Spinal cord (tissue), 10 donors: ENCODE measurements at places on chromosomes 7 and 10. TPM values are rescaled to one million over a fixed set of nuclear protein-coding genes. Genes with fewer than 3 reads are reported as not detected.

- no peak overlapping the region for H3K27ac ChIP-seq
- no peaks in the 10 kb centered on the region for H3K36me3 ChIP-seq
- no peak overlapping the region for H3K4me3 ChIP-seq
- no peaks in the 10 kb centered on the region for H3K27me3 ChIP-seq
- no peak for DNase-seq
Observed at GRCh38 chr7:24319209-24319608, 35.2 kb downstream of the NPY start.

DNA sequence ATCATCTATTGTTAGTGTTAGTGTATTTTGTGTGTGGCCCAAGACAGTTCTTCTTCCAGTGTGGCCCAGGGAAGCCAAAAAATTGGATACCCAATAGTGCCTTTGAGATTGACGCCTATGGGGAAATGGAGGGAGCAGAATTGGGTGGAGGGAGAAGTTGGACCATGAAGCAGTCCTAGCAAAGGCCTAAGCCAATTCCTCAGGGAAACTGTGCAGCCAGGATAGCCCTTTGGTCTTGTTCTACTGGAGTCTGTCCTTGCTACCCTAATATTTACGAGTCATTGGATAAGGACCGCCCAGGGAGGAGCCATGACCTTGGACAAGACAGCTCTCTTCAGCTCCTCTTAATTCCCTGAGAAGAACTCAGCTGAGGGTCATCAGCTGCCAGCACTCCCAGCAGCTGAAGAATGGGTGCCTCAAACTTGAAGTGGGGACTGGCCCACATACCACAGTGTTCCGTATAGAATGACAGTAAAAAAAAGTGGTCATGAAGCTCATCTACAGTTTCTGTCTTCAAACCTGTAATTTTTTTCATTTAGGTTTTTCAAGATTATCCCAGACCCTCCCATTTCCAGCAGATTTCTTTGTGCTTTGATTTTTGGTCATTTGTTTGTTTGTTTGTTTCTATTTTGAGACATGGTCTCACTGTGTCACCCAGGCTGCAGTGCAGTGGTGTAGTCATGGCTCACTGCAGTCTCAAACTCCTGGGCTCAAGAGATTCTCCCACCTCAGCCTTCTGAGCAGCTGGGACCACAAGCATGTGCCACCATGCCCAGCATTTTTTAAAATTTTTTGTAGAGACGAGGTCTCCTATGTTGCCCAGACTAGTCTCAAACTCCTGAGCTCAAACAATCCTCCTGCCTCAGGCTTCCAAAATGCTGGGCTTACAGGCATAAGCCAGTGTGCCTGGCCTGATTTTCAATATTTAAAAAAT is 81.2 kb downstream of the C1GALT1 start:
- no peak overlapping the region for H3K27ac ChIP-seq
- no peaks in the 10 kb centered on the region for H3K36me3 ChIP-seq
- H3K4me3 ChIP-seq: no peak overlapping the region
- no peaks in the 10 kb centered on the region for H3K27me3 ChIP-seq
- H3K4me1 ChIP-seq: no peaks in the 10 kb centered on the region

Gene EPDR1
- 26.2 TPM for total RNA-seq

DNA sequence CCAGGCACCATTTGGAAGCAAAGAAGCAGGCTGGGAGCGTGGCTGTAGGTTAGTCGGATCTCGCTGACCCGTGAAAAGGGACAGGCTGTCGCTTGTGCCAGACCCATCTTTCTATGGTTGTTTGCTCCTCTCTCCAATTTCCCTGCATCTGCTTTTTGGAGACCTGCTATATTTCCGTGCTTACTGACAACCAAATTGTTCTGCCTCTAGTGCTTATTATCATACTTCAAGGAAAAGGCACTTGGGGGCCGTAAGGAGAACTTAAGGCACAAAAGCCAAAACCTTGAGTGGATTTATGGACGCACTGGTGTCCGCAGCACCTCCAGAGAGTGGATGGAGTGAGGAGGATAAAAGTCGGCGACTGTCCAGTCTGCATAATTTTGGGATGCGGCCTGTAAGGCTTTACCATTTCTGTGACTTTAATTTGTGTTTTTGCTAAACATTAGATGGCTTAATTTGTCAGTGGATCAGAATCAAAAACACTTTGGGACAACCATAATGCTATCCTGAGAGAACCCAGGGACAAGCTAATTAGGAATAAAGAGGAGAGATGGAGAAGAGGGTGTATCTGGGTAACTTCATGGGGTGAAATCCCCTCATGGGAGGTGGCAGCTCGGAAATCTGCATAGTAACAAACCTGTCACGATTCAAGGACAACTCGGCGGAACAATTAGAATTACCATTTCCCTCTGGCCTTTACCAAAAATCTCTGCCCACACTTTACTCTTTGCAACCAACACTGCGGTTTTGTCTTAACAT is 206.7 kb downstream of the HDAC9 start:
- no peaks in the 10 kb centered on the region for H3K27me3 ChIP-seq
- no peak overlapping the region for H3K27ac ChIP-seq
- DNase-seq: no peak
- no peaks in the 10 kb centered on the region for H3K4me1 ChIP-seq
- H3K4me3 ChIP-seq: no peak overlapping the region

DNA sequence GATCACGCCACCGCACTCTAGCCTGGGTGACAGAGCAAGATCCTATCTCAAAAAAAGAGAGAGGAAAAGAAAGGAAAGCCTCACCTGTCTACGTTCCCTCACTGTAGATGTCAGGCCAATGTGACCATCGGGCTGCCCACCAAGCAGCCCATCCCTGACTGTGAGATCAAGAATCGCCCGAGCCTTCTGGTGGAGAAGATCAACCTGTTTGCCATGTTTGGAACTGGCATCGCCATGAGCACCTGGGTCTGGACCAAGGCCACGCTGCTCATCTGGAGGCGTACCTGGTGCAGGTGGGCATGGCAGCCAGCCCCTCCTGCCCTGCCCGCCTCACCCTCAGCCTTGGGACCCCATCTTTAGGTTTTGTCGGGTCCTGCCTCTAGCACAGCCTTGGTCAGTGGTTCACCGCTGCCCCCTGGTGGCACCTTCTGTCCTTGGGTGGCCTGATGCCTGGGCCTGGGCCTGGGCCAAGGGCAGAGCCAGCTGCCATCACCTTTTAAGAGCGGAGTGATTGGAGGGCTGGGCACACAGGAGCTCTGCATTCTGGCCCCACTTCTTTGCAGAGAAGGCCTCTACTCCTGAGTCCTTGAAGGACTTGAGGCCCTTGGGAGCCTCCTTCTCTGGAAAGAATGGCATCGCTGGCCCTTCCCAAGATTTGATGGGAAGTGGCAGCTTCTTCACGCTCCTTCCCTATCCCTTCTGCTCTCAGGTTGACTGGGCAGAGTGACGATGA is 14.4 kb upstream of the AHCYL2 start:
- H3K27ac ChIP-seq: no peak overlapping the region
- H3K4me3 ChIP-seq: no peak overlapping the region
- no peaks in the 10 kb centered on the region for H3K27me3 ChIP-seq
- H3K4me1 ChIP-seq: peaks cover 13% of the 10 kb centered on the region
- peaks cover 61% of the 10 kb centered on the region for H3K36me3 ChIP-seq

- H3K4me1 ChIP-seq: peaks cover 11% of the 10 kb centered on the region
- peak overlapping the region; percentile 58 for H3K27ac ChIP-seq
- peak overlapping the region; percentile 4 for H3K4me3 ChIP-seq
- DNase-seq: peak; percentile 49
Observed at GRCh38 chr7:90625562-90625961, 29.4 kb downstream of the CDK14 start.

- H3K27ac ChIP-seq: no peak overlapping the region
- no peaks in the 10 kb centered on the region for H3K27me3 ChIP-seq
- H3K36me3 ChIP-seq: peaks cover 92% of the 10 kb centered on the region
Observed at GRCh38 chr10:132349766-132350165, 17.8 kb downstream of the LRRC27 start.

Gene PSD
- 39.6 TPM for total RNA-seq

Gene SLC29A4
- 7.7 TPM for total RNA-seq

Gene C7orf57
- total RNA-seq: 7.9 TPM

DNA sequence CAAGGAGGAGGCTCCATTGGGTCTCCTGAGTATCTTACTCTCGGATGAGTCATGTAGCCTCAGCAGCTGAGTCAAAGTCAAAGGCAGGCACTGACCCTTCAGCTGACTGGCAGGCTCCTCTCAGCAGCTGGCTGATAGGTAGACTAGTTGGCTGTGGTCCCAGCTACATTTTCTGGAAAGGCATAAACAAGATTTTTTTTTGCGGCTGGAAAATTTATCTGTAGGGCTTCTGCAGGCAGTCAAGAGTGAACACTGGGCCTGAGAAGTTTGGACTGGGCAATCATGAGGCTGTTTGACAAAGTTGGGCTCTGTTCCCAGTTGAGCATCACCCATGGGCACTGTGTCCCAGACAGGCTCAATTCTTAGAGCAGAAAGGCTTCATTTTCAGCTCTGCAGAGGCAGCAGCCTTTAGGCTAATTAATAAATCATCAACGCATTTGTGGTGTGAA is 796.2 kb downstream of the CCSER2 start:
- no peak overlapping the region for H3K4me3 ChIP-seq
- no peaks in the 10 kb centered on the region for H3K4me1 ChIP-seq
- DNase-seq: peak; percentile 17
- H3K27me3 ChIP-seq: no peaks in the 10 kb centered on the region

- H3K4me1 ChIP-seq: peaks cover 76% of the 10 kb centered on the region
- H3K27ac ChIP-seq: peak overlapping the region; percentile 96
- peak overlapping the region; percentile 84 for H3K4me3 ChIP-seq
- DNase-seq: peak; percentile 22
- H3K36me3 ChIP-seq: peaks cover 31% of the 10 kb centered on the region
- peaks cover 67% of the 10 kb centered on the region for H3K27me3 ChIP-seq
Observed at GRCh38 chr10:75400163-75400770, 1.3 kb downstream of the ZNF503 start.

GRCh38 chr7:99623702-99624447 is 7.1 kb downstream of the ZSCAN25 start:
- no peaks in the 10 kb centered on the region for H3K4me1 ChIP-seq
- H3K4me3 ChIP-seq: no peak overlapping the region
- peaks cover 85% of the 10 kb centered on the region for H3K36me3 ChIP-seq
- no peaks in the 10 kb centered on the region for H3K27me3 ChIP-seq

- no peaks in the 10 kb centered on the region for H3K27me3 ChIP-seq
- no peak for DNase-seq
- H3K4me1 ChIP-seq: peaks cover 21% of the 10 kb centered on the region
- H3K4me3 ChIP-seq: no peak overlapping the region
Observed at GRCh38 chr7:50657341-50657873, 92.2 kb upstream of the DDC start.

DNA sequence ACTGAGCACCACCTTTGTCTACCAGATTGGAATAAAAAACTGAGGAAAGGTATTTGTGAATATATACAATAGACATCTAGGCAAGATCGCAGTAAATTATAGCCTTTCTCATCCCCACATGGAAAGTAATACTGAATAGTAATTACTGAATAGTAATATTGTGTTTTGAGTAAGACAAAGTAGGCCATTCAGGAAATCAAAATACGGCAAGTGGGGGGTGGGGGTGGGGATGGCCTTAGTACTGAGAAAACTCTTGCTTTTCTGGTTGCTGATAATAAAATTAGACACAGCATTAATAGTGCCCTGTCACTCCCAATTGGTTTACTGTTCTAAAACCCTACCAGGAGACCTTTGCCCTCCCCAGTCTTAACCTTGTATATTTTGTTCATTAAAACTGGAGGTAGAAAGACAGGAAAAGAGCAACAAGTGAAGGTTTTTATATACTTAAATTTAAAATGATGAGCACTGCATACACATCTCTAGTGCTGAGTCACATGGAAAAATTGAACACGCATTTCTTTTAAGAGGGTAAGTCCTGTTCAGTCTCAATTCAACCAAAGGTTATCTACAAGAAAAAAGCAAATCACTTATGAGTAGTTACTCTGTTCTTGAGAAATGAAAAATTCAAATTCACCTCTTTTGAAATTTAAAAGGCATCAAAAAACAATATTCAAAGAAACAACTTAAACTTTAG is 65.6 kb downstream of the IGF2BP3 start:
- H3K4me1 ChIP-seq: peaks cover 3% of the 10 kb centered on the region
- DNase-seq: no peak
- H3K4me3 ChIP-seq: no peak overlapping the region
- H3K27me3 ChIP-seq: no peaks in the 10 kb centered on the region
- H3K27ac ChIP-seq: peak overlapping the region; percentile 42
- peaks cover 2% of the 10 kb centered on the region for H3K36me3 ChIP-seq

- no peak overlapping the region for H3K27ac ChIP-seq
- H3K4me3 ChIP-seq: no peak overlapping the region
- H3K4me1 ChIP-seq: no peaks in the 10 kb centered on the region
- H3K36me3 ChIP-seq: peaks cover 53% of the 10 kb centered on the region
Observed at GRCh38 chr7:683526-684205, 42.8 kb upstream of the DNAAF5 start.

- no peaks in the 10 kb centered on the region for H3K27me3 ChIP-seq
Observed at GRCh38 chr7:130258494-130259078, 8.1 kb upstream of the CPA2 start.

- no peaks in the 10 kb centered on the region for H3K4me1 ChIP-seq
- H3K27me3 ChIP-seq: no peaks in the 10 kb centered on the region
- no peak overlapping the region for H3K4me3 ChIP-seq
Observed at GRCh38 chr7:79292834-79293233, 160.6 kb downstream of the MAGI2 start.

GRCh38 chr7:106692450-106693051 is 31.6 kb upstream of the CCDC71L start:
- H3K4me3 ChIP-seq: no peak overlapping the region
- H3K27ac ChIP-seq: no peak overlapping the region
- no peak for DNase-seq
- no peaks in the 10 kb centered on the region for H3K36me3 ChIP-seq

GRCh38 chr10:97520978-97521761 is 22.4 kb downstream of the UBTD1 start:
- no peak overlapping the region for H3K4me3 ChIP-seq
- peaks cover 3% of the 10 kb centered on the region for H3K36me3 ChIP-seq
- no peak overlapping the region for H3K27ac ChIP-seq
- peaks cover 49% of the 10 kb centered on the region for H3K4me1 ChIP-seq
- no peak for DNase-seq

Gene OR2A5
- total RNA-seq: under 0.01 TPM

GRCh38 chr7:70856901-70857630 is 274.9 kb upstream of the GALNT17 start:
- peak; percentile 71 for DNase-seq
- H3K4me3 ChIP-seq: no peak overlapping the region
- no peak overlapping the region for H3K27ac ChIP-seq
- H3K27me3 ChIP-seq: no peaks in the 10 kb centered on the region
- H3K4me1 ChIP-seq: no peaks in the 10 kb centered on the region

GRCh38 chr10:5609952-5610616 is 56.3 kb downstream of the ASB13 start:
- H3K4me3 ChIP-seq: no peak overlapping the region
- H3K27ac ChIP-seq: no peak overlapping the region
- no peak for DNase-seq
- H3K27me3 ChIP-seq: no peaks in the 10 kb centered on the region
- H3K4me1 ChIP-seq: peaks cover 7% of the 10 kb centered on the region
- H3K36me3 ChIP-seq: no peaks in the 10 kb centered on the region

DNA sequence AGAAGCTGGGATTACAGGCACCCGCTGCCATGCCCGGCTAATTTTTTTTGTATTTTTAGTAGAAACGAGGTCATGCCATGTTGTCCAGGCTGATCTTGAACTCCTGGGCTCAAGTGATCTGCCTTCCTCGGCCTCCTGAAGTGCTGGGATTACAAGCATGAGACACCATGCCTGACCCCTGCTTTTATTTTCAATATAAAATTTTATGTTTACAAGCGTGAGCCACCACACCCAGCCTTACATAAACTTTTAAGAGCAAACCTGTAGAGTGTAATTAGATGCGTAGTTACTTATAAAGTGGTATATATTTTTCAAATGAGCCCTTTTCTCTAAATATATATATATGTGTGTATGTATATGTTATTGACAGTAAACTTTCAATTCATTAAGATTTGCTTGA is 8.7 kb downstream of the CNNM2 start:
- no peak overlapping the region for H3K27ac ChIP-seq
- H3K4me3 ChIP-seq: no peak overlapping the region
- no peaks in the 10 kb centered on the region for H3K27me3 ChIP-seq
